ENCODE measurements at places on chromosomes 5 and 9. TPM values are rescaled to one million over a fixed set of nuclear protein-coding genes. Genes with fewer than 3 reads are reported as not detected.

GARIN3 gene
- total RNA-seq: not detected

C9 gene
- total RNA-seq: not detected

RFK gene
- 18.6 TPM for total RNA-seq

RASEF gene
- total RNA-seq: 2.9 TPM

INIP gene
- 7.6 TPM for total RNA-seq

PCDHGB6 gene
- total RNA-seq: 2.0 TPM

JAKMIP2 gene
- total RNA-seq: 0.25 TPM

PCDHB6 gene
- not detected for total RNA-seq

SMARCA2 gene
- total RNA-seq: 60.1 TPM

C5orf58 gene
- total RNA-seq: not detected

UGT3A1 gene
- 0.38 TPM for total RNA-seq

SEC61B gene
- total RNA-seq: 172 TPM

CDH18 gene
- not detected for total RNA-seq

Data from mesangial cell (primary cell).